ENCODE measurements at places on chromosomes 4 and X.

DNA sequence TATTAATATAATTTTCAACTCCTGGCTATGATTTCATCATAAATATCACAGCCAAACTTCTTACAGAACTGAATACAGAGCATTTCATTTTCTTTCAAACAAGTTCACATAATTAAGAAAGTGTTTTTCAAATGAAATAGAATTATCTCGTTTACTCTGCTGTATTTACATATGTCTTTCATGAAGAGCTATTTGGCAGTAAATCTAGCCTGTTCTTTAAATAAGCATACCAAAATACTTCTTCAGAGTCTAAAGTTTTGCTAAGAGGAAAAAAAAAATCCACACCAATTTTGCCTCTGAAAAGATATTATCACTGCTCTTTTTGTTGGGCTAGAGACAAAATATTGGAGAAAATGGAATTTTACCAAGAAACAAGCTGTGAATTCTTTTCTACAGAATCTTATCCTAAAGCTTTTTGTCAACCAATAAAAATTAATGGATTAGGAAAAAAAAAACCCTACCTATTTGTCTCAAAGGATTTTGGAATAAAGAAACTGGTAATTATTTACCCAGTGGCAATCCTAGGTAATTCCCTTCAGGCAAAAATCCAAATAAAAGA is 287.9 kb upstream of the NR3C2 start:
- DNase-seq: no peak

DNA sequence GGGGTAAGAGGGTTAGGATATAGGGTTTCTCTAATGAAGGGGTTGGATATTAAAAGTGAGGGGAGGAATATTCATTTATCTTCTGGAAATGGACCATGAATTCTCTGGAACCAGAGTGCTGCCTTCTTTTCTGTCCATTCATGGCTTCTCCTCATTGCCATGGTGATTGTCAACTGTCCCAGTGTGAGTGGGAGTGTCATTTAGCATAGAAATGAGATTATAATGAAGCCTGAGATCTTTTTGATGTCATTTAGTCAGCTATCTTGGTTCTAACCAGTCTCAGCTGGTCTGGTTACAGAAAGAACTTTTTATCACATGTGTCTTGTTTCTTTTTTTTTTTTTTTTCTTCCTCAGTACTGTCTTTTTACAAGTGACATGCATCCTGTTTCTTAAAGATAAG is 497.3 kb upstream of the PITX2 start:
- no peak for DNase-seq

DNA sequence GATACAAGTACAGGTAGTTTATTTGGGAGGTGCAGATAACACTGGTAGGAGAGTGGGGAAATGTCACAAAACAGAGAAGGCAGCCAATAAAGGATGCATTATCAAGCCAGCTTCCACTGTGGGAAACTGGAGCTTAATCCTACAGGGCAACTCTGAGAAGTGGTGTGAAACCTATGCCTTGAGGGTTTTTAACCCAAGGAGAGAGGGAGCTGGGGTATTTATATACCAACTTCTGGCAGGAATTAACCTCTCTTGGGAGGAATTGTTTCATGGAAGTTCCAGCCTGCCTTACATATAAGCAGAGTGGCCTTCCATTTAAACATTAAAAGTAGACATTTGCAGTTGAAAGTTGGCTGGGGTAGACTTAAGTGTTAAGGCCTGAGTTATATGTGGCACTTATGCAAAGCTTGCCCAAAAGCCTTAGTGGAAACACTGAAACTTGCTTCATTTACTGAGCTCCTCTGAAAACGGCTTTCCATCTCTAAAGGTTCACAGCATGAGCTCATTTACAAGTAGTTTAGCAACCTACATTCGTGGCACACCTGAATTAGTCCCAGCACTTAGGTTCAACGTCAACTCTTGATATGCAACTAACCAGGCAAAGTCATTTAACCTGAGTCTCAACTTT is 19.2 kb downstream of the MAGEB17 start:
- no peak for DNase-seq

DNA sequence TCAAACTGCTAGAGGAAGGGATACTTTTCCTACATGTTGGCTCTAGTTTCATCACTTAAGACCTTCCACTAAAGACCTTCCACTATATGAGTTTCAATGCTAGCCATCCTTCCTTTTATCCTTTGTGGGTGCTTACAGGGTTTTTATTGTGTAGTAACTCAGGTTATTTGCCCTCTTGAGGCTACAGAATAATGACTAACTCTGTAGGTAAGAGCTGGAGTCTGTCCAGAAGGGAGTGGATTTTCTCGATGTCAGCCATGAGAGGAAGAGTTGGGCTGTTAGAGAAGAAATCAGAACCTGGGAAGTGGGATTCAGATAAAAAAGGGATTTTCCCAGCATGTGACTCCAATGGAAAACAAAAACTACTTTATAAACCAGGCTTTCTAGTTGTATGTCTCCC is 27.5 kb upstream of the HERC5 start:
- DNase-seq: no peak

DNA sequence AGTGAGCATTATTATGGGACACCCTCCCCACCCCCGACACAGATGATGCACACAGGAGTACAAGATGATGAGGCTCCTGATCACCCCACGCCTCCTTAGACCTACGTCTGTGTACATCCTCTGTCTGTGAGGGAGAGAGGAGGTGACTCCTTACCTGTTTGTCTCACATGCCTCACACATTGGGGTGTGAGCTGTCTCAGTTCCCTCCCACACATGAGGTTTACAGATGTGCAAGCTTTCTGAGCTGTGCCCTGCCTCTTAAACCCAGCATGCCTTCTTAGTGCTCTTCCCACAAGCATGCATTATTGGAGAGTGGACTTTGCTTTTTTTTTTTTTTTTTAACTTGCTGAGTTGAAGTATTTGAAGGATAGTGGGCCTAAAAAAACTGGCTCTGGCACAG is 76.7 kb downstream of the CLCN5 start:
- no peak for DNase-seq

- DNase-seq: no peak
These were observed 260.2 kb downstream of the IL1RAPL1 start for GRCh38 chrX:28847423-28847822.

- no peak for DNase-seq
These were observed 15.3 kb upstream of the TASL start for GRCh38 chrX:30592831-30593230.

DNA sequence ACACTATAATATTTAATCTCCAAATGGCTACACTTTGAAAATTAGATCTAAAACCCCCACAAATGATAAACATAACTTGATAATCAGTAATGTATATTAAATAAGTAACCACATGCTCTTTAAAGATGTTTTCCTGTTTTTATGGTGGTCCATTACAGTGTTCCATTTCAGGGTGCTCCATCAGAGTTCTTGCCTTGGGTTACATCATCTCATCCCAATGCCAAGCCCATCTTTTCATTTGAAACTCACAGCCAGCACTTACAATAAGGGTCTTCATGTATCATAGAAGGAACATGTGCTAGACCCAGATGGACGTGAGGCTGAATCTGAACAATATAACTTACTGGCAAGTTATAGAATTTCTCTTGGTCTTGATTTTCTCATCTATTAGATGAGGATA is 10.5 kb upstream of the PAQR3 start:
- DNase-seq: no peak

DNA sequence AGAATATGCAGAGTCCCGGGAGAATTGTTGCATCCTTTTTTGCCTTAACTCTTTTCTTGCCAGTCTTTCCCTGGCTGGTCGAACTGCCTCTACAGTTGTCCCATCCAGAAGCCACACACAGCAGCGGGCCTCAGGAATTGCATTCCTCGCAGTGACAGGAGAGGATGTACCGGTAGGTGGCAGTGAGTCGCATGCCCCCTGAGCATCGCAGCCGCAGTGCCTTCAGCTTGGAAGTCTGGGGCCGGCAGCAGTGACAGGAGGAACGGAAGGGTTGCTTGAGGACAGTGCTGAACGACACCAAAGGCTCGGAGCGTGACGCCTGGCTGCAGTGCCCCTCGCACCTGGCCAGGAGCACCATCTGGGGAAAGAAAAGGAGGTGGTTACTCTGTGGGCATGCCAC is 23.5 kb downstream of the NDP start:
- no peak for DNase-seq

GRCh38 chr4:921830-922331 is 10.2 kb downstream of the GAK start:
- no peak for DNase-seq

DNA sequence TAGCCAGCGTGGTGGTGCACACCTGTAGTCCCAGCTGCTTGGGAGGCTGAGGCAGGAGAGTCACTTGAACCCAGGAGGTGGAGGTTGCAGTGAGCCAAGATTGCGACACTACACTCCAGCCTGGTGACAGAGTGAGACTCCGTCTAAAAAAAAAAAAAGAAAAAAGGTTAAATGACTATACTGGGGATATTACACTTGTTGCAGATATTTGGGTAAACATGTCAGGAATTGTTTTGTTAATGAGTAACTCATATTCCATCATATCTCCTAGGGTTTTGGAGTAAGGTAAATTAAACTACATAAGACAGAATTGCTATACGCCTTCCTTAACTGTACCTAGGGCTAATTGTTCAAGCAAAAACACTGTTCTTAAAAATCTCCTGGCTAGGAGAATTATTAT is 291.4 kb upstream of the IGFBP7 start:
- DNase-seq: no peak

- peak; percentile 32 for DNase-seq
These were observed 508.5 kb downstream of the MID1IP1 start for GRCh38 chrX:39309721-39310152.

DNA sequence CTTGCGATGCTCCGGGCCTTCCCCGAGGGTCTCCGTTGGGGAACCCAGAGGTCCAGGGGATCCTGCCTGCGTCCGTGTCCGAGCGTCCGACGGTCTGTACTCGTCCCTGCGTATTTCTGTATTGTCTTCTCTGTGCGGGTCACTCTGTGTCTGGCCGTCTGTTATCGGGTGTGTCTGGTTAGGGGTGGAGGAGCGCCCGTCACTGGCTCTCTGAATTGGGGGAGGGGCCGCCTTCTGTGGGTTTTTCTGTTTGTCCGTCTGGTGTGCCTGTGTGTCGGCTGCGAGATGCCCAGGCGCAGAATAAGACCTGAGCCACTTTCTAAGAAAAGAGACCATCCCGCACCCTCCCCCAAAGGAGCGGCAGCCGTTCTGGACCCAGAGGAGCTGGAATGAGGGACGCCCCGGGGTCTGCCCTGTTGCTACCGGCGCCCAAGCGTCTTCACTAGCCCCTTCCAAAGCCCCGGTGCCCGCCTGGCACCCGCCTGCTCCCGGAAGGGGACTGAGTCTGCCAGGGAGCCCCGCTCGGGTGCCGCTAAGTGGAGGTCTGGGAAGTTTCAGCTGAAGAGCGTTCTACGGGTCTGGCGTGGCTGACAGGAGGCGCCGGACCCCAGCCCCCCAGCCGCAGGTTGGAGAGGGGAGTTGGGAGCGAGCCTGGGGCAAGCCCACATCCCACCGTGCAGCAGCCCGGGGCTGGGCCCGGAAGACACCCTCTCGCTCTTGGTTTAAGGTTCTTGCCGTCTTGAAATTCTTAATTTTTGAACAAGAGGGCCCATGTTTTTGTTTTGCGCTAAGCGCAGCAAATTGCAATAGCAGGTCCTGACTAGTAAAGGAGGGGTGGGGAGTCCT is 1.0 kb upstream of the OTOP1 start:
- no peak for DNase-seq

DNA sequence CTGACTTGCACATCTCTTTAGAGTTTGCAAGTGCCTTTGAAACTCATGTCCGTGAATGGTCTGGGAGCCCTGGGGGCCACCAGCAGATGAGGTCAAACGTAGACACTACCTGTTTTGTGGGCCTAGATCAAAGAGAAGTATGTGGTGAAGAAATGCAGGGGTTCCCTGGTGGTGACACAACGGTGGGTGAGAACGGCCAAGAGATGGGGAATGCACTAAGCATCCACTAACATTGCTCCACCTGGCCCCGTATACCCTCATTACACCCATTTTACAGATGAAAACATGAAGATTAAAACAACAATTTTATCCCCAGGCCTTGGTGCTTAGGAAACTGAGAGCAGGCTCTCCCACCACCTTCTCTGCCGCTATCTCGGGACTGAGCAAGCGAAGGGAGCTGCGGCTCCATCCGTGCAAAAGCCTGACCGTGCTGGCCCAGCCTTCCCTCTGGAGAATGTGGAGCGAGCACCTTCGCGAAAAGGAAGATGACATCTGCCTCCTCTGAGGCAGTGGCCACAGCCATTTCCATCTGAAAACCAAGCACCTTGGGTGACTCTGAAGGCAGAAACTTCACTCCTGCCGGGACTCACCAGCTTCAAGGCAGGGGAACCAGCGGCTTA is 91.9 kb downstream of the EVC2 start:
- no peak for DNase-seq

- DNase-seq: no peak
These were observed 85.0 kb downstream of the NFKB1 start for GRCh38 chr4:102586002-102586643.

DNA sequence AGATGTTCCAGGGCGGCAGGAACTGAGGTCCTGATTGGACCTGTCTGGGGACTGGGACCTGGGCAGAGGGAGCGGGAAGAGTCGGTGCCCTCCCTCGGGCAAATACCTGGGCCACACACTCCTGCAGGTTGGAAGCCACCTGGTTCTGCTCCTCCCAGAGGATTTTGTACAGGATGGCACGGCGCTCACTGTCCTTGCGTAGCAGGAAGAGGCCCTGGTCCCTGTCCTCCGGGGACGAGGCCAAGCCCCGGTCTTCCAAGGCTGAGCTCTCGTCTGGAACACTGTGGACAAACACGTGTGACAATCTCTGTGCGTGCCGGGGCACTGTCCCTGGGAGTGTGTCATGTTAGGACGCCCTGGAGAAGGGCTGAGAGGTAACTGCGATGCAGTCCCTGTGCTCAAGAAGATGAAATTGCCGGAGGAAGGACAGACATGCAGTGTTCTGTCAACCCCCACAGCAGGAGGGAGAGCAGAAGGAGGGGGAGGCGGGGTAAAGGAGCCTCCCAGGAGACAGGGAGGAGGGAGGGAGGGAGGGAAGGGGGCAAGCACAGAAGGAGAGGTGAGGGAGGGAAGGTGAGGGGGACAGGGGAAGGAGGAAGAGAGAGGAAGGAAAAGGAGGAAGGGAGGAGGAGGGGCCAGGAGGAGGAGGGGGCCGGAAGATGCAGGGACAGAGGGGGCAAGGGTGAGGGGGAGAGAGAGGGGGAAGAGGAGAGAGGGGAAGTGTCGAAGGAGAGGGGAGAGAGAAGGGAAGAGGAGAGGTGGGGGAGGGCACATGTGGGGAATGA is 29.0 kb downstream of the PDHA1 start:
- DNase-seq: no peak

DNA sequence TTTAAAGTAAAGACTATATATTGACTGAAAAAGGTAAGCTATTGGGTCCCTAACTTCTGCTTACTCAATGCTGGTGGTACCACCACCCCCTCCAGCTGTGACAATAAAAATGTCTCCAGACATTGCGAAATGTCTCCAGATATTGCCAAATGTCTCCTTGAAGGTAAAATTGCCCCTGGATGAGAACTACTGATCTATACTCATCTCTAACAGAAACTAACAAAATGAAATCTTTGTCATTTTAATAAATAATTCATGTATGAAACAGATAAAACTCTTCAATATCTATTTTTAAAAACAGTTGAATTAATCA is 20.1 kb downstream of the CLTRN start:
- no peak for DNase-seq
